Sigmoid colon (tissue), 7 donors: ENCODE measurements at places on chromosomes 7 and 10. TPM values are rescaled to one million over a fixed set of nuclear protein-coding genes. Genes with fewer than 3 reads are reported as not detected.

The SFRP5 gene
- total RNA-seq = 18.3 TPM

- peaks cover 27% of the 10 kb centered on the region for H3K4me1 ChIP-seq
- H3K4me3 ChIP-seq = no peak overlapping the region
- H3K36me3 ChIP-seq = no peaks in the 10 kb centered on the region
- no peaks in the 10 kb centered on the region for H3K27me3 ChIP-seq
These were observed 88.4 kb upstream of the STEAP1B start for GRCh38 chr7:22588351-22588750.

DNA sequence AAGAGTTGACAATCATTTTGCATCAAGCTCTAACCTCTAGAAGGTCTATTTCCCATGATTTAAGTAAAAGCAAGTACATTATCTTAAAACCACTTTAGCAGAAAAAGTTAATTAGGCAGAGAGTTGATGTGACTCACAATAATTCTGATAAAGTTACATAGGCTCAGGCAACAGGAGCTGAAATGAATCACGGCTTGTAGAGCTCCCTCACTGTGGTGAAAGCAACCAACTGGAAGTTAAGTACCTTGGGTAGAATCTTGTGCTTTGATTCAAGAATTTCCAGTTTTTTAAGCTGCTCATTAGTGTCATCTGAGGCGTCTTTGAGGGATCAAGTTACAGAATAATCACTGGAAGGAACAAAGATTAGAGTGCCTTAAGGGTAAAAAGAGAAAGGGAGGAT is 68.9 kb upstream of the NFE2L3 start:
- H3K27ac ChIP-seq = no peak overlapping the region
- H3K4me1 ChIP-seq = no peaks in the 10 kb centered on the region
- no peaks in the 10 kb centered on the region for H3K36me3 ChIP-seq
- H3K27me3 ChIP-seq = no peaks in the 10 kb centered on the region

GRCh38 chr10:128643658-128644057 is 517.4 kb upstream of the MKI67 start:
- no peaks in the 10 kb centered on the region for H3K4me1 ChIP-seq
- DNase-seq = no peak
- H3K4me3 ChIP-seq = no peak overlapping the region
- H3K36me3 ChIP-seq = no peaks in the 10 kb centered on the region

The TMEM196 gene
- 0.14 TPM for total RNA-seq
